ENCODE measurements at places on chromosomes 6 and 20. TPM values are rescaled to one million over a fixed set of nuclear protein-coding genes. Genes with fewer than 3 reads are reported as not detected.
A peak's percentile ranks its signal among the peaks of the same experiment; 100 is the strongest.

- no peak for DNase-seq
These were observed 48.4 kb upstream of the IYD start for GRCh38 chr6:150320442-150320841.

Gene FAM120B
- 16.1 TPM for total RNA-seq

Gene NRN1
- total RNA-seq: 105 TPM

- DNase-seq: no peak
These were observed 76.4 kb downstream of the ZNF133 start for GRCh38 chr20:18364768-18365167.

DNA sequence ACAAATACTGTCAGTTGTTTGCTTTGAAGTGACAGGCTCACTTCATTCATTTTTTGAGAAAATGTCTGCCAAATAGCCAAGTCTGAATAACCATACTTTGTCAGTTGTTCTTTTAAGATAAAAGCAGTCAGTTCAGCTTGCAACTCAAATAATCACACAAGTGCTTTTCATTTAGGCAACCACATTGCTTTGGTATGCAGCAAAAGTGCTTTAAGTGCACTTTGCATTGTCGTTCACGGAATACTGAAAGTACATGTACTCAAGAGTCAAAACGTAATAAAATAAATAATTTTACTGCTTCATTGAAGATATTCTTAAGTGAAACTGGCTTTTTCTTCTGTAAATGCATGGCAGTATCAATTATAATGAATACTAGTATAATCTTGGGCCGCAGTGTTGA is 107.2 kb downstream of the MMS22L start:
- no peak for DNase-seq

- peak; percentile 36 for DNase-seq
These were observed 34.2 kb upstream of the GFRAL start for GRCh38 chr6:55293116-55293515.

DNA sequence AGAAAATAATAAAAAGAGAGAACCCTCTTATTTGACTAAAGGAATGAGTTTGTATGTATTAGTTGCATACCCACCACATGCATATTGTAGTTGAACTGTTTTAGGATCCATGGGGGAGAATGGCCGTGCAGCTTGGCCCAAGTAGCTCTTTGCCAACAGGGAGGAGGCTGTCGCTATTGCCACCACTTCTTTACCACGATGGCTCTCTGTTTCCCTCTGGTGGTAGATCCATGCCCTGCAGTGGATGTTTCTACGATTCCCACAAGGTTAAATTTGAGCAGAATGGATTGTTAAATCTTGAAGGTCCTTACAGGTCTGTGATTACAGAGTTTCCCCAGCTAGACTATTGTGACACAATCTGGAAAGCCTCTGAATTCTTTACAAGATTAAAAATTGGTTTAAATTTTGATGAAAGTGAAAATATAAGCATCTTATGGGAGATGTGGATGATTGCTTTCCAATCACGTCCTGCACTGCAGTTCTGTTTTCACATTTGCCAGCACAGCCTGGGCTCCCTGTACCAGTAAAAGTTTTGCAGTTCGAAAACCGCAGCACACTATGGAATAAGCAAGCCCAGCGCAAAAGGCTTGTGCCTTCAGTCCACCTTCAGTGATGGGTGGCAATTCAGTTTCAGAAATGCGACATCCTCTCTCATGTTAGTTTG is 34.4 kb upstream of the FNDC1 start:
- DNase-seq: peak; percentile 59

DNA sequence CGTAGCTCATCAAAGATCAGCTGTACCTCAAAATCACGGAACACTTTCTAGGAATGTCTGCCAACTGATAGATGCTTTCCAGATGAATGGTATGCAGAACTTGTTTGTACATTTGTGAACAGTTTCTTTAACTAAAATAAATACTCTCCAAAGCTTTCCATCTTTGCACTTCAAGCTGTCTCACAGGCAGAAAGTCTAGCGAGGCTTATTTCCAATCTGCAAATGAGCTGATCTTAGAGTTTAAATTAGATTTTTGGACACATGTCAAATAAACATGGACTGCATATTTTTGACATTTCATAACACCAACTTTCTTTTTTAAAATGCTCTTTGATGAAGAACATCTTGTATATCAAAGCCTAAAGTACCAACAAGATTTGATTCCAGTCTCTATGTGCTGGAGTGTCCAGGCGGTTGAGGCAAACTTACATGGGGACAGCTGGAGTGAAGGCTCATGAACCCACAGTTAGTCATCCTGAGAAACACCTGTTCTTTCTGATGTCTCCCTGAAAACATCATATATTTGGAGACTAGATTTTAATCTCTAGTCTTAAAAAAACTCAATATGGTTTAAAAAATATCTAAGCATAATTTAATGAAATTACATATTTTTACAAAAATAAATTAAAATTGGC is 268.6 kb upstream of the AGPAT4 start:
- no peak for DNase-seq

DNA sequence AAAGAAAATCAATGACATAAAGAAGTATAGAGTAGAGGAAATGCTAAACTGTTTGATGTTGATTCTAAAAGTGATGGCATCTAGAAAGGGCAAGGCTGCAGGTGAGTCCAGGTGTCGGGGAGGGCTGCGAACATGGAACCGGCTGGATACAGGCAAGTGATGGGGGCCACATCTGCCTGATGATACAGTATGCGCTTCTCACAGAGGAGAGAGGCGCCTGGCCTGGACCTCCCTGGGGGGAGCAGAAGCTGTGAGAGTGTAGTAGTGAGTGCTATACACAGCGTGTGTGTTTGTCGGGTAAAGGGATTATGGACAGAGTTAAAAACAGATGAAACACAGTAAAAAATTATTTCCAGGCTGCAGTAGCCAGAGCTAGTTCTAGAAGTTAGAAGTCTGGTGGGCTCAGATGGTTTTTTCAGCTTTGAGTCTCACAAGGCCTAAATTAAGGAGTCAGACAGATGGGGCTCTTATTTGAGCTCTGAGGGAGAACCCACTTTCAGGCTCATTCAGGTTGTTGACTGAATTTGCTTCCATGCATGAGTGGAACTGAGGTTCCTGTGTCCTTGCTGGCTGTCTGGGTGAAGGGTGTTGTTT is 195.8 kb upstream of the ARG1 start:
- no peak for DNase-seq

Gene BMP7
- 0.02 TPM for total RNA-seq

GRCh38 chr6:131949909-131950766 is 1.0 kb downstream of the CCN2 start:
- peak; percentile 97 for DNase-seq

DNA sequence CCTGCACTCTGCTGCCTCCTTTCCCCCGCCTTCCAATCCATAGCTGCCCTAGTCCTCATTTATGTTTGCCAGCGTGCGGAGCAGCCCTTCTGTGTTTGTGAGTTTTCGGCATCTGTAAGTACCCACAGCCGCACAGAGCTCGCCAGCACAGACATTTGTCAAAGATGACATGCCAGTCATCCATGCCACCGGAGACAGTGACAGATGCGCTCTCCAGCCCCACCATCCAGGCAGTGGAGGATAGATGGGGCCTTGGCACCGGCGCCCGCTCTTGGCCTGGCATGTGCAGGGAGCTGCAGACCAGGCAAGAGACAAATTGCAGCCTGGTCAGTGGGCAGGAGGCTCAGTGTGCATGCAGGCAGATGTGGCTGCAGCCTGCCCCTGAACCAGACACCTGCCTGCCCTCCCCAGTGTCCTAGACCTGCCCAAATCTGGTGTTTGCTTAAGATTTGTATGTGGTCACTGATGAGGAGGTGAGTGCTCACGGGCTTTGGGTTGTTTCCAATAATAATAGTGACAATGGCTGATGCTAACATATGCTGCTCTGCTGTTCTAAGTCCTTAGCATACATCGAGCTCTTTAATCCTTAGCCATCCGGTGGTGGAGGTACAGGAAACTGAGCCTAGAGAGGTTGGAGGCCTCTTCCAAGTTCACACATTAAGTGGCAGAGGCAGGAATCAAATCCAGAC is 78.1 kb downstream of the UNC5CL start:
- DNase-seq: peak; percentile 73

- peak; percentile 81 for DNase-seq
These were observed 16.2 kb upstream of the BCAS1 start for GRCh38 chr20:54086507-54087039.

Data from M059J (cell line).